ENCODE measurements at places on chromosomes 5 and 9.

- no peak for DNase-seq
These were observed 1.6 kb upstream of the SUB1 start for GRCh38 chr5:32583582-32584232.

DNA sequence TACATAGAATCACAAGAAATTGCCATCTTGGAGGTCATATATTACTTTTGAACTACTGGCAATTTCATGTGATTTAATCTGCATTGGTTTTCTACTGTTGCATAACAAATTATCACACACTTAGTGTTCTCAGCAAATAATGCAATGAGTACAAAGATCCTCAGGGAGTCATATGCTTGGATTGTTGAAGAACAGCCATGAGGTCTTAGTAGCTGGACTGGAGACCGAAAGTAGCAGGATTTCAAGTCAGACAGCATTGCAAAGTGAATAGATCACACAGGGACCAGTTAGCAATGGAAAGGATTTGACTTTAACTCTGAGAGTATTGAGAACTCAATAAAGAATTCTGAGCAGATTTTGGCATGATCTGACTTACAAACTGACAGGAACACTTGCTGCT is 32.2 kb upstream of the FRMD3 start:
- no peak for DNase-seq

- DNase-seq: peak; percentile 15
These were observed 40.9 kb upstream of the GLDC start for GRCh38 chr9:6686396-6686795.

GRCh38 chr9:35766997-35767396 is 12.9 kb upstream of the MSMP start:
- DNase-seq: no peak

DNA sequence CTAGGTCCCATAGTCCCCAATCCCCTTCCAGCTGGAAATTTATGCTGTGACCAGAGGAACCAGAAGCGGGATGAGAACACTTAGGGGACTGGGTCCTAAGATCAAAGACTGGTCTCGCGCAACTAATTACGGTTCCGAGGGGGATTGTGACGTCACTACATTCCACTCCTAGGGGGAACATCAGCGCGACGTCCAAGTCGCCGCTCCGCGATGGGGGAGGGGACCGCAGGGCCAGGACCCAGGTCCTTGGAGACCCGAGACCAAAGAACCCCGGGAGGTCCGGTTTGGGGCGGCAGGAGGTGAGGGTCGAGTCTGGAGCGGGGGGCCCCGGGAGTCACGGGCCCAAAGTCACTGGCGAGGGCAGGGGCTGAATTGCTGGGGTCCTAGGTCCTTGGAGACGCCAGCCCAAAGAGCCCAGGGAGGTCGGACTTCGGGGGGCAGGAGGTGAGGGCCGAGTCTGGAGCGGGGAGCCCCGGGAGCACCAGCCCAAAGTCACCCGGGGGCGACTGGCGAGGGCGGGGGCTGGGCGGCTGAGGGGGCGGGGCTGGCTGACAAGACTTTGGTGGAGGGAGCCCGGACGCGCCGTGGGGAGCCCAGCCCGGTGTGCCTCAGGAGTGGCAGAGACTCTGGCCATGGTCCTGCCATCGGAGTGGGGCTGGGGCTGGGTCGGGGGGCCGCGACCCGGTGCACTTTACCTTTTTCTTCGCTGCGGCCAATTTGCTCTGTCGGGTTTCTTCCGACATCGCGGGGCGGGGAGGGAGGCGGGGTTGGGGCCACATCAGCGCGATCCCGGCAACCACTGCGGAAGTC is at the start of gene GOLGA2:
GOLGA2 (minus strand) TSS at position 810 of the 810 bp plus-strand sequence; CDS start at position 779, 31 bp downstream.
- peak; percentile 67 for DNase-seq

- DNase-seq: no peak
These were observed 440.5 kb upstream of the SGCD start for GRCh38 chr5:155886311-155887031.

Measured in astrocyte (in vitro differentiated cells and primary cell).